Iris pigment epithelial cell (primary cell): ENCODE measurements at places on chromosomes 5 and 9.

DNA sequence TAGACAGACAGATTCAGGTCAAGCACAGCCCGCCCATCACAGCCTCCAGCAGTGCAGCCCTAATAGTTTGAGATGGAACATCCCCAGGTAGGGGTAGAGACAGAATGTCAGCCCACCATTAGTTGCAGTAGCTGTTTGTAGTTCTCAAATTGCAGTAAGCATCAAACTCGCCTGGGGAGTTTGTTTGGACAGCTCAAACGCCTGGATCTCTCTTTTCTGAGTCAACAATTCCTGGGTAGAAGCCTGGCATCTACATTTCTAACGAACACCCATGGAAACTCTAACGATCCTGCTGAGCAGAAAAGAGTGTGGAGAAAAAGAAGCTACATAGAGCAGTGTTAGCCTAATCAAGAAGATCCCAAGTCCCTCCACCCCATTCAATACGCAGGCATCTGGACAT lies 59.4 kb downstream of the ADAMTS16 start:
- DNase-seq, result no peak

DNA sequence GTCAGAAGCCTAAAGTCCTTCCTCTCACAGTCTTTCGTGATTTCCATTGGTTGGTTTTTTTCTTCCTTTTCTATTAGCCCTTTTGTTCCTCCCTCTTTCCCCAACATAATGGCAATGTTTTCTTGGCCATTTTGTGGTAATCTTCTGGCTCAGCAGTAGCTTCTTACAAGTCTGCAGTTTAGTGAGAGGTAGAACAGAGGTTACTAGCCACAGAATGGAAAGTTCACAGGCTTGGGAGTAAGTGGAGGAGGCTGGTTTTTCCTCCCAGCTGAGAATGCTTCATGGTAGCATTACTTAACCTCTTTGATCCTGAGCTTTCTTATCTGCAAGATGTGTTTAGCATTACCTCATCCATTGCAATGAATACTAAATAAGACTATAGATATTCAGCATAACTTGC lies 346.9 kb downstream of the NFIB start:
- DNase-seq, result peak; percentile 79

DNA sequence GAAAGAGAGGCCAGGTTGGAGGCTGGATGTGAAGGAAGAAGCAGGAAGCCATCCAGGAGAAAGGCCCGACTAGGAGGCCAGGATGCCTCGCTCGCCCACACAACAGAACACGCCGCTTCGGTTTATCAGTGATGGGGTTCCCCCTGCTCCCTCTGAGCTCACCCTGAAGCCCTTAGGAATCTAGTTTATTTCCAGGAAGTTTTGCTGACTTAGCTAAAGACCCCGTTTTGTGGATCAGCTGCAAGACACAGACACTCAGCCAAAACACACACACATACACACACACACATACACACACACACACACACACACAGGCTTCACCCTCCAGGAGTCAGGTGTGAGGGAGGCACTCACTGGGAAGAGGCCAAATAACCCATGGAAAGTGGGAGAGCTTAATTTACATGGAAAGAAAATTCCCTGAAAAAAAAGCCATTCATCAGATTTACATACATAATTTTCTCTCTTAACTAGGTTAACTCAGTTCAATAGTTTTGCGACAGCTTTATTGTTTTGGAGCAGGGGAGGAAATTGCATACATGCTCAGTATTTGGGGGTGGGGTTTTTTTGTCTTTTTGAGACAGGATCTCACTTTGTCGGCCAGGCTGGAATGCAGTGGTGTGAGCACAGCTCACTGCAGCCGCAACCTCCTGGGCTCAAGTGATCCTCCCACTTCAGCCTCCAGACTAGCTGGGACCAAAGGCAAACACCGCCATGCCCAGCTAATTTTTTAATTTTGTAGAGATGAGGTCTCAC lies 92.7 kb upstream of the HAND1 start:
- DNase-seq, result no peak

GRCh38 chr5:39079147-39079546 lies 4.9 kb upstream of the RICTOR start:
- DNase-seq, result no peak

GRCh38 chr5:149636861-149637246 lies 55.6 kb downstream of the ARHGEF37 start:
- peak; percentile 69 for DNase-seq

DNA sequence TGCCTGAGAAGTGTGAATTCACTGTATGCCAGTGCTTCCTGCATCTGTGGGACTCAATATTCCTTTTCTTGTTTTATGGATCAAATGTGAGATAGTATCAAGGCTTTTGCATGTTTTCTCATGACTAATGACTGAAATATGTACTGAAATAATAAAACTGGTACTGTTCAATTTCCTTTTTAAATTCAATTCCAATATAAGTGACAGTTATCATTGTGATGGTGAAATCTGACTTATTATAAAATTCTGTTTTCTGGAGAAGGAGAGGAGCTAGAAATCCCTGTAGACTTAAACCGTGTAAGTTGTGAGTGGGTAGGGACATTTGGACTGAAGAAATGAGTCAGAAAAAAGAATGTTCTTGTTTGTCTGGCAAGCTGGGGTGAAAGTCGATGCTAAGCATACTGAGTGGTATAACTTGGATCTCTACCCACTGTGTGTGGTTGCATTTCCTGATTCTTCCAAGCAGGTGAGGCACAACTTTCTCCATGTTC lies 245.2 kb downstream of the EFNA5 start:
- peak; percentile 93 for DNase-seq

- no peak for DNase-seq
These were observed 5.8 kb downstream of the ENC1 start for GRCh38 chr5:74634611-74635286.
